ENCODE measurements at places on chromosomes 3 and 15.

- DNase-seq = no peak
Observed at GRCh38 chr15:98651581-98652220, 3.4 kb downstream of the IGF1R start.

- DNase-seq = no peak
Observed at GRCh38 chr15:31792611-31793199, 237.6 kb upstream of the CHRNA7 start.

- no peak for DNase-seq
Observed at GRCh38 chr3:48240000-48240963, 622 bp upstream of the ZNF589 start.

DNA sequence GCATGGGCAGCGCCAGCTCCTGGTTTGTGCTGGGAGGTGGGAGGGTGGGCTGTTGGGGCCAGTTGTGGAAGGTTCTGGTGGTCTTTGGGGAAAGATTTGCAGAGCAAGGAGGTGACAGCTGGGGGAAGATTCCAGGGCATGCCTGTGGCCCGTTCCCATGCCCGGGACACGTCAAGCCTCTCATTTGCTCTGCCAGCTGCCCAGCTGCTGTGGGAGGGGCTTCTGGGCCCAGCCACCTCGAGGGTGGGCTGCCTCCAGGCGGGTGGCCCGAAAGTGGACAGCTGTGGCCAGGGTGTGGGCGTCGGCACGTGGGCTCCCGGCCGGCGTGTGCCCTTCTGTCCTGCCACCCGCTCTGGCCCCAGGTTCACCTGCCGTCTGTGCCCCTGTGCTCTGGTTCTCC lies 17.2 kb downstream of the PLXNA1 start:
- no peak for DNase-seq

DNA sequence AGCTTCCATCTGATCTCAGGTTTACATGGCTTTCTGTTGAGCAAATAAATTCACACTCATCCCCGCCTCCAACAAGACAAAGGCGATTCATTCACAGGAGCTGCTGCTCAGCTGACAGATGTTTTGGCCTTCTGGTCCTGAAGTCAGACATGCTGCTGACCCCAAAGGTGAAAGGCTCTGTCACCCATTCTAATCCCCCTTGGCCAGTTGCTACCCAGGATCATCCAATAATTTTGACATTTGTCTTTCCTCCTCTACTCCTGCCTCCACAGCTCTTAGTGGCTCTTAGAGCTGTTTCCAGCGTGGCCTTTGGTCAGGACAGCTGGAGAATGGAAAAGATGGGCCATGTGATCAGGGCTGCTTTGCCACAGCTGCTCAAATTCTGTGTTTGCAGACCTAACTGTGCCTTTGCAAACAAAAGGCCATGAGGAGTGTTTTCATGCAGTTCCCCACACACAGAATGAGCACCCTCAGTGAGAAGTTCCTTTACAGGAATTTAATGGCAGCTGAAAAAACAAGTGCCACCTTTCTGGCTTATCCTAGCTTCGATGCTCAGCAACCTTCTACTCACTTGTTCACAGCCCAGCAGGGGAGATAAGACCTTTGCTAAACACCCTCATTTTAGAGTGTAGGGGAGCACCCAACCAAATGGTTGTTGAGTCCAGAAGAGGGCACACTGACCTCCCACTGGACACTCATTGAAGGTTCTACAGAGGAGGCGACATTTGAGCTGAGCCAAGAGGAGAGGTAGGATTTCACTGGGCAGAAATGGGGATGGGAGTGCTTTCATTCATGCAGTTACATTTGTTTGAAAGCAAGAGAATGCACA lies 39.0 kb downstream of the CYP19A1 start:
- no peak for DNase-seq

- no peak for DNase-seq
Observed at GRCh38 chr3:142053244-142053643, 96.1 kb downstream of the TFDP2 start.

DNA sequence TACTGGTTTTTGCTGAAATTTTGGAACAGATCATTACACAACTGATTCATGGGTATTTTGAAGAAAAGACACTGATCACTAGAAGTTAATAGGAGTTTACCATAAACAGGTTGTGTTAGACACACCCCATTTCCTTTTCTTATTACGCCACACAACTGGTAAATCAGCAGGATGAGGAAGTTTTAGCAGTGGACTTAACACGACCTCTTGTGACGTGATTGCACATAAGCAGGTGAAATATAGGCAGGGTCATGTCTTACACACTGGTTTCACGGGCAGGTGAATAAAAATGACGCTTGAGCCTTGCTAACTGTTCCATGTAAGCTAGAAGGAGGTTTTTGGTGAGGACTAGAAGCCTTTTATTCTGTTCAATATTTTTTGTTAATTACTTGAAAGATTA lies 27.1 kb upstream of the TPRG1 start:
- DNase-seq = no peak

DNA sequence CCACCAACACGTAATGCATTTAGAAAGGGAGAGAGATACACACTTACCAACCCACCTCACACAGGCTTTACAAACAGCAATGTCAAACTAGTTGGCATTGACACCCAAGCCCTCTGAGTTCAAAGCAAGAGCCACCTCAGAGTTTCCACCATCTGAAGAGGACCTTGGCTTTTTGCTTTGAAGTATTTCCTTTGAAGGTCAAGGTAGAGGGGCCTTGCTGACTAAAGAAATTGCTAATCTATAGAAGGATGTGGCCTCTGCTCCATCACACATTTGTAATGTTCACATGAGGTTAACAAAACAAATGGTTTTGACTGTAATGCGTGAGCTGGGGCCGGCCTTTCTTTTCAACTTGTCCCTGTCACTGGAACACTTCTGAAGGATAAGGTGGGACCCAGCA lies 117.7 kb downstream of the POLR2M start:
- DNase-seq = no peak

All from amniotic stem cell (primary cell).